ENCODE measurements at places on chromosomes 11 and 22.

- no peak for DNase-seq
Measured at GRCh38 chr11:73404506-73405145, 28.4 kb downstream of the RELT start.

GRCh38 chr11:65541093-65541982 lies 16.5 kb downstream of the SCYL1 start:
- DNase-seq: no peak

DNA sequence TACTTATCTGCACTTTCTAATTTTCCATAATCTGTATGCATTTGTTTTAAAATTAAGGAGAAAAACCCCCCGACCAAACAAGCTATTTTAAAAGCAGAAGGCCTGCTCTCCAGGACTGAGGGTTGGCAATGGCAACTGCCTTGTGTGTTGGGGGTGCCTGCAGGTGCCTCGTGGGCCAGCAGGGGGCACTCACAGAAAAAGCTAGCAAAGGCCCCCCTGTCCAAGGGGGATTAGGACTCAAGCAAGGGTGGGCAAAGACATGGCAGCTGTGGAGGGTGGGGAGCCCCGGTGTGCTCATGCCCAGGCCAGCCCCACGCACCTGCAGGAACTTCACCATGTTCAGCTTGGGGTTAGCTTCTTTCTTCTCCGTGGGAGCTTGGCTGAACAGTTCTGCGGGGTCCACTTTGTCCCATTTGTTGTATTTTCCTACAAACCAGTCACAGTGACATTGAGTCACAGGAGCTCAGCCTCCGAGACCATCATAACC lies 10.3 kb downstream of the TOP3B start:
- DNase-seq: peak; percentile 68

GRCh38 chr11:67356387-67356863 lies 3.1 kb upstream of the POLD4 start:
- DNase-seq: no peak

DNA sequence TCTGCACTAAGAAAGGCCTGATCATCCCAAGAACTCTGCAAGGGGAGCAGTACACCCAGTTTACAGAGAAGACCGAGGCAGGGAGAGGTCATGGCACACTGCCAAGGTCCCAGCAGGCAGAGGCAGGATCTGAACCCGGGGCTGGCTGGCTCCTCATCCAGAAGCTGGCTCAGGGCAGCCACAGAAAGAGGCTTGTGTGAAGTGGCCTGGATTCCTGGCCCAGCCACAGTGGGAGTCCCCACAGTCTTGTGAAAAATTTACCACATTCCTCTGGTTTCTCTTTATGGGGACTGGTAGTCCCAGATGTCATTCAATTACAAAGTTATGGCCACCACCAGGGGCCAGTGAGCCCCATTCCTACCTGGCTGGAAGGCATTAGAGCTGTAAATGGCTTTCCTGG lies 440.5 kb downstream of the MIAT start:
- DNase-seq: no peak

GRCh38 chr11:33582636-33583325 lies 117.8 kb downstream of the C11orf91 start:
- DNase-seq: no peak

- DNase-seq: no peak
Measured at GRCh38 chr11:99630629-99631028, 609.9 kb downstream of the CNTN5 start.

DNA sequence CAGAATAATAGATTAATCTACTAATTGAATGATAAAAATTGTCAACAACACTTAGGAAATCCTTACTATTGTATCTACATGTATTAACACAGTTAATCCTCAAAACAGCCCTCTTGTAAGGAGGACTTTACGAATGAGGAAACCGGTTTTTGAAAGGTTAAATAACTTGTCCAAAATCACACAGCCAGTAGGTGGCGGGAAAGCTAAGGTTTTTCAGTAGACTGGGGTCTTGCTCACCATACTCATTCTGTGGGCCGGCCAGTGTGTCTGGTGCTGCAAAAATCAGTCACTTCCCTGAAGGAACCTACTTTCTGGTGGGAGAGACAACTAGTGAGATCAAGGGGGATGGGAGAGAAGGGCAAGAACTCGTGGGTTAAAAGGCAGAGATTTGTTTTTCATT lies 3.8 kb downstream of the DCPS start:
- DNase-seq: no peak

- no peak for DNase-seq
Measured at GRCh38 chr11:62130283-62131169, 6.7 kb downstream of the INCENP start.

DNA sequence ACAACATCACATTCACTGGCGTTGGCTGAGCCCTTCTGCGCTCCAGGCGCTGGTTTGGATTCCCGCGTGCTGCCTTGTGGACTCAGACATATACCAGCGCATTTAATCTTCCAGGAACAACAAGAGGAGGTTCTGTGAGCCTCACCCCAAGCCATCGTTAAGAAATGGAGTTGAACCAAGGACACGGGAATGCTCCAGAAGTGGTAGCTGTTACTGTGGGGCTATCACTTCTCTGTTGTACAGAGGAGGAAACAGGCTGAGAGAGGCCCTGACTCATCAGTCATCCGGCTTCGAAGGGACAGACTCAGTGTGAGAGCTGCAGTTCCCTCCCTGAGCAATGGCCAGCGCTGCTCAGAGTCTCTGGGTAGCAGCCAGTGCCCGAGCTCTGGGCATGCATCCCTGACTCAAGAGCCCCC lies 291.3 kb downstream of the TBC1D22A start:
- DNase-seq: no peak

Data from mesothelial cell of epicardium (in vitro differentiated cells).